ENCODE measurements at places on chromosomes 4 and X. TPM values are rescaled to one million over a fixed set of nuclear protein-coding genes. Genes with fewer than 3 reads are reported as not detected.
A peak's percentile ranks its signal among the peaks of the same experiment; 100 is the strongest.

DNA sequence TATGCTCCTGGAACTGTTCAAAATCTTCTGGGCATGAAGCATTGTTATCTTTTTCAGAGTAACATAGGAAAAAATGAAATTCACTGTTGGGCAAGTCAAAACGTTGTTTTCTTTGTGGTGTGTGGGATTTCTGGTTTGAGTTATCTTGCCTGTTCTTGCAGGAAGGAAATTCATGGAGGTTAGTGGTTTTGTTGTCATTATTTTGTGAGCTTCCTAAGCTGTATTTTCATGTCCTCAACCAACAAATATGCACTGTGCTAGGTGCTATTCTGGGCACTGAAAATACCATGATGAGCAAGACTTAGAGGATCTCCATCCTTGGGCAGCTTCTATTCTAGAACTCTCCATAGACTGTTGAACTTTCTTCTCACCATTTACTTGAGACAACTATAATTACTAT is 16.9 kb downstream of the SPINK2 start:
- no peak overlapping the region for H3K4me3 ChIP-seq
- DNase-seq, result no peak
- no peaks in the 10 kb centered on the region for H3K4me1 ChIP-seq
- no peaks in the 10 kb centered on the region for H3K36me3 ChIP-seq

DNA sequence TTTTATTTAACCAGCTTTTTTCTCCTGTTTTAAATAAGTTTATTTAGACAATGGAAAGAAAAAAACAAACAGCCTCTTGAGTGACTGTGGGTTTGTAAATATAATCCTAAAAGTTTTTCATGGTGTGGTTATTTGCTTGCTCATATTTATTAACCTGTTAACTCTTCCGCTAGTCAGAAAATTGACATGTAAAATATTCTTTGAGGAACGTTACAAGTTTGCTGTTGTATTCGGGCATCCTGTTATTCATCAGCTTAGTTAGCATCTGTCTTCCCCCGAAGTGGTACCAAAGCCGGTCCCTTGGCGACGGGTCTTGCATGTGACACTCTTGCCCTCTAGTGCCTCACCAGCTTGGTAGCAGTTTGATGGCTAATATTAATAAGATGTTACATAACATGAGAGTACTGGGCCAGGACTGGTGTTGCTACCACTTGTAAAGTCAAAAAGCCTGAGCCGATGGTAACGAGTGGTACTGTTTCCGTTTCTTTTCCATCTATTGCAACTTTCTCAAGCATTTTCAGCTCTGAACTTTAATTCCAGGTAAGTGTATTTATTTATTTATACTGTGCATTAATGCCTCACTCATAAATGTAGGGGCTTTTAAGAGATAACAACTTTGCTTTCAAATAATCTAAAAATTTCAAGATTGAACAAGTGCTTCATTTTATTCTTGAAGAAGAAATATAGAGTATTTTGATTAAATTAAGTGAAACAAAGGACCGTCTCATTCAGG is at the start of gene NDST3:
TSS of gene NDST3 (plus strand) at position 434 of the 733 bp plus-strand sequence. CDS start 19,425 bp downstream, outside the sequence.
- no peaks in the 10 kb centered on the region for H3K27me3 ChIP-seq
- H3K27ac ChIP-seq, result no peak within 1 kb of the TSS
- DNase-seq, result peak; percentile 58

The PRR27 gene
- total RNA-seq, result not detected

- H3K27me3 ChIP-seq, result no peaks in the 10 kb centered on the region
- H3K27ac ChIP-seq, result no peak overlapping the region
- H3K36me3 ChIP-seq, result no peaks in the 10 kb centered on the region
- no peak overlapping the region for H3K4me3 ChIP-seq
Measured at GRCh38 chrX:40263014-40263560, 165.3 kb upstream of the BCOR start.

The ARHGAP36 gene
- total RNA-seq, result not detected

GRCh38 chr4:10078481-10079233 is 37.9 kb downstream of the WDR1 start:
- H3K36me3 ChIP-seq, result peaks cover 8% of the 10 kb centered on the region
- no peak overlapping the region for H3K27ac ChIP-seq
- no peaks in the 10 kb centered on the region for H3K4me1 ChIP-seq
- H3K27me3 ChIP-seq, result no peaks in the 10 kb centered on the region
- DNase-seq, result no peak
- H3K4me3 ChIP-seq, result no peak overlapping the region

DNA sequence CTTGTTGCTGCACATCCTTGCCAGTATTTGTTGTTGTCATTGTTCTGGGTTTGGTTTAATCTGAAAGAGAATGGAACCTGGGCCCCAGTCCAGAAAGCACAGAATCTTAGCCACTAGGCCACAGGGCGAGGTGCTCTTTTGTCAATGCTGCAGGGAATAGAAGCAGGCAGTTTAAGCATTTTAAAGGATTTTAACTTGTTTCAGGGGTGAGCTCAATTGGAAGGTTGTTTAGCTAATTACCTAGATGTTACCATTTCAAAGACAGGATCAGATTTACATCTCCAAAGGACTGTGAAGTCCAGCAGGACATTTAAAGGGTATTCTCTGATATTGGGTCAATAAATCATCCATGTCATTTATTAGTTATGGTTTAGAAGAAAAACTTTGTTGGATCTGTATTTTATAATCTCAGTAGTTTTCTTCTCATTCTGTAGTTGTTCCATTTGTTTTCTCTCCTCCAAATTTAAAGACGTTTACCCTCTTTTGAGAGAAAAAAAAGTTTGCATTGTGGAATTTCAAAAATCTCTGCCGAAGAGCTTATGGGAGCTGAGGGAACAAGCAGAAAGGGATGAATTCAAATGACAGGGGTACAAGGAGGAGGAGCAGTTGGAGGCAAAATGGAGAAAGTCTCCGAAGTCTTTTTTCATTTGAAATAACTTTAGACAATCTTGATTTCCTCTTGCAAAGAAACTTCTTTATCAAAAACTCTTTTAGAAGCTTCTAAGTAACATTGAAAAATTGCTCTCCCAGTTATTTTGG is 57.5 kb upstream of the FAM47C start:
- no peak overlapping the region for H3K27ac ChIP-seq
- H3K4me3 ChIP-seq, result no peak overlapping the region
- DNase-seq, result no peak
- no peaks in the 10 kb centered on the region for H3K4me1 ChIP-seq
- no peaks in the 10 kb centered on the region for H3K36me3 ChIP-seq
- H3K27me3 ChIP-seq, result no peaks in the 10 kb centered on the region

The L1CAM gene
- 68.8 TPM for total RNA-seq

GRCh38 chr4:47692691-47693090 is 145.2 kb downstream of the CORIN start:
- no peaks in the 10 kb centered on the region for H3K4me1 ChIP-seq
- no peak for DNase-seq
- H3K27me3 ChIP-seq, result no peaks in the 10 kb centered on the region
- no peaks in the 10 kb centered on the region for H3K36me3 ChIP-seq
- H3K4me3 ChIP-seq, result no peak overlapping the region

- no peaks in the 10 kb centered on the region for H3K4me1 ChIP-seq
- no peaks in the 10 kb centered on the region for H3K27me3 ChIP-seq
- H3K27ac ChIP-seq, result no peak overlapping the region
Measured at GRCh38 chrX:131881194-131881593, 141.9 kb upstream of the STK26 start.

DNA sequence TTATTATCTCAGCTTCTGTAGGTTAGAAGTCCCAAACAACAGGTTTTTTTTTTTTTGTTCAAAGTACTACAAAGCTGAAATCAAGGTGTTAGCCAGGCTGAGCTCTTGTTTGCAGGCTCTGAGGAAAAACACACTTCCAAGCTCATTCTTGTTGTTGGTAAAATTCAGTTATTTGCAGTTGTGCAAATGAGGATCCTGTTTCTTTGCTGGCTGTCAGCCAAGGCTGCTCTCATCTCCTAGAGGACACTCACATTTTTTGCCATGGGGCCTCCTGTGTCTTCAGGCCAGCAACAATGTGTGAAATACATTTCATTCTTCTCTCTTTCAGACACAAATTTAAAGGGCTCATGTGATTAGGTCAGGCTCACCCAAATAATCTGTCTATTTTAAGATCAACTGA is 60.3 kb upstream of the HSD17B10 start:
- no peaks in the 10 kb centered on the region for H3K4me1 ChIP-seq
- H3K4me3 ChIP-seq, result no peak overlapping the region
- H3K27ac ChIP-seq, result no peak overlapping the region
- H3K36me3 ChIP-seq, result no peaks in the 10 kb centered on the region

The PARM1 gene
- 0.44 TPM for total RNA-seq

GRCh38 chrX:153301746-153302145 is 19.8 kb downstream of the PNMA6F start:
- no peaks in the 10 kb centered on the region for H3K36me3 ChIP-seq
- peaks cover 43% of the 10 kb centered on the region for H3K27me3 ChIP-seq
- no peak for DNase-seq
- no peak overlapping the region for H3K4me3 ChIP-seq
- no peaks in the 10 kb centered on the region for H3K4me1 ChIP-seq
- no peak overlapping the region for H3K27ac ChIP-seq

The CT45A5 gene
- total RNA-seq, result not detected

- H3K4me1 ChIP-seq, result no peaks in the 10 kb centered on the region
- DNase-seq, result no peak
- H3K36me3 ChIP-seq, result no peaks in the 10 kb centered on the region
- H3K27ac ChIP-seq, result no peak overlapping the region
- H3K4me3 ChIP-seq, result no peak overlapping the region
- no peaks in the 10 kb centered on the region for H3K27me3 ChIP-seq
Measured at GRCh38 chrX:22541926-22542325, 269.2 kb downstream of the CBLL2 start.

The F8A1 gene
- 19.6 TPM for total RNA-seq

The MTM1 gene
- 22.9 TPM for total RNA-seq

GRCh38 chr4:183959319-183960045 is 54.4 kb downstream of the STOX2 start:
- no peaks in the 10 kb centered on the region for H3K4me1 ChIP-seq
- H3K36me3 ChIP-seq, result no peaks in the 10 kb centered on the region
- no peak for DNase-seq
- no peak overlapping the region for H3K27ac ChIP-seq
- H3K27me3 ChIP-seq, result no peaks in the 10 kb centered on the region

GRCh38 chr4:99402765-99403164 is 32.4 kb downstream of the ADH7 start:
- H3K4me1 ChIP-seq, result peaks cover 12% of the 10 kb centered on the region
- H3K27ac ChIP-seq, result no peak overlapping the region
- no peak overlapping the region for H3K4me3 ChIP-seq

The GSX2 gene
- total RNA-seq, result not detected

The POU3F4 gene
- total RNA-seq, result not detected

The TMEM271 gene
- total RNA-seq, result not detected

The IQSEC2 gene
- 49.3 TPM for total RNA-seq

The MAGEA2B gene
- total RNA-seq, result 35.3 TPM

DNA sequence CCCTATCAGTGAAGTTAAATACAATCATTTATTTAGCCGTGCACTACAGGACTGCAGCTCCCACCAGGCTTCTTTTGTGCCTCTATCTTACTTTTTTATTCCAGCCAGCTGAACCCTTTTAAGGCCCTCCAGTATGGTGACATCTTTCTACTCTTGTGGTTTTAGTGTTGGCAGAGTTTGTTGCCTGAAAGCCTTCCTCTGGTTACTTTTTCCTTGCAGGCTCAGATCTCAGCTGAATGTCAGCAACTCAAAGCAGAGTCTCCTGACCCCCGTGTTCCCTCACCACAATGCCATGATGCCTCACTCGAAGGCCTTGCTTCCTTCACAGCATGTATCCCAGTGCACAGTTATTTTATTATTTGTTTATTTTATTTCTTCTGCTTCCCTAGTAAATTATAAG is 818.9 kb upstream of the LCORL start:
- no peak overlapping the region for H3K27ac ChIP-seq
- H3K4me3 ChIP-seq, result no peak overlapping the region
- no peak for DNase-seq
- H3K27me3 ChIP-seq, result no peaks in the 10 kb centered on the region

- H3K36me3 ChIP-seq, result no peaks in the 10 kb centered on the region
- no peaks in the 10 kb centered on the region for H3K27me3 ChIP-seq
- peaks cover 33% of the 10 kb centered on the region for H3K4me1 ChIP-seq
- DNase-seq, result no peak
- H3K4me3 ChIP-seq, result peak overlapping the region; percentile 71
- peak overlapping the region; percentile 80 for H3K27ac ChIP-seq
Measured at GRCh38 chrX:118345045-118345463, 852 bp upstream of the WDR44 start.

DNA sequence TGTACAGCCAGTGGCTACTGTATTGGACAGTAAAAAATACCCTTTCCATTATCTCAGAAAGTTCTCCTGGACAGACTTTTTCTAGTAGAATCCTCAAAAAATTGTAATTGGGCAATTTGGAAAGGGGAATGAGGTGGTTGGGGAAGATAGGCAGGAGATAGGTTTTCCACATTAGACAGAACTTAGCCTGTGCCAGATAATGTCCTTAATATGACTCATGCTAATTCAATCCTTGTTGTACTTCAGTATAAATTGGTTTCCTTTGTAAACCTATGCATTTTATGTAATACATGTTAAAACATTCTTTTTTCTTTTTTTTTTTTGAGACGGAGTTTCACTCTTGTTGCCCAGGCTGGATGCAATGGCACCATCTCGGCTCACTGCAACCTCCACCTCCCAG is 8.9 kb downstream of the EIF4E start:
- H3K27me3 ChIP-seq, result no peaks in the 10 kb centered on the region
- peaks cover 19% of the 10 kb centered on the region for H3K36me3 ChIP-seq
- H3K4me1 ChIP-seq, result no peaks in the 10 kb centered on the region
- no peak for DNase-seq
- H3K4me3 ChIP-seq, result no peak overlapping the region
- no peak overlapping the region for H3K27ac ChIP-seq

- no peak for DNase-seq
- no peaks in the 10 kb centered on the region for H3K4me1 ChIP-seq
- no peak overlapping the region for H3K27ac ChIP-seq
- no peak overlapping the region for H3K4me3 ChIP-seq
- no peaks in the 10 kb centered on the region for H3K27me3 ChIP-seq
Measured at GRCh38 chr4:97990409-97990808, 152.9 kb downstream of the STPG2 start.

The TRMT10A gene
- 6.1 TPM for total RNA-seq

DNA sequence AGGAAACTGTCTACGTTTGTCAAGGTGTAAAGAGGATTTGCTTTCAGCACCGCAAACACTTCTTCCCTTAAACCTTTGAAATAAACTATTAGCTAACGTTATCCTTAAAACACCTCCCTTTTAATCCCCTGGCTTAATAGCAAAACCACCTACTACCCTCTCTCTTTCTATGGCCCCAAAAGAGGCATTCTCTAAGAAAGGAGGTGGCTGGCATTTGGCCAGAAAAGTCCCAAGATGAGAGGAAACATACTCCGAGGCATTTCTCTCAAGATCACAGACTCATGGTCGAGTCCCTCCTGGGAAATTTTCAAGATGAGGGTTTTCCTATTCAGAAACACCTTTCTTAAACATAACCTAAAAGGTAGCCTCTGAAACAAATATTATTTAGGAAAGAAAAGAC is 60.6 kb upstream of the VCX3B start:
- DNase-seq, result no peak
- H3K4me3 ChIP-seq, result peak overlapping the region; percentile 28
- H3K4me1 ChIP-seq, result peaks cover 23% of the 10 kb centered on the region
- H3K27me3 ChIP-seq, result no peaks in the 10 kb centered on the region
- no peaks in the 10 kb centered on the region for H3K36me3 ChIP-seq

GRCh38 chr4:147916351-147916750 is 184.5 kb downstream of the ARHGAP10 start:
- DNase-seq, result no peak
- H3K27me3 ChIP-seq, result no peaks in the 10 kb centered on the region
- no peak overlapping the region for H3K4me3 ChIP-seq
- H3K27ac ChIP-seq, result no peak overlapping the region
- no peaks in the 10 kb centered on the region for H3K36me3 ChIP-seq
